ENCODE measurements at places on chromosomes 5 and 9.

- no peak for ATAC-seq
Observed at GRCh38 chr9:16202914-16203728, 650.3 kb downstream of the CCDC171 start.

- no peak for ATAC-seq
Observed at GRCh38 chr9:16265688-16266087, 604.8 kb downstream of the BNC2 start.

GRCh38 chr5:111743512-111743911 is 13.5 kb downstream of the NREP start:
- ATAC-seq, result no peak

- ATAC-seq, result no peak
Observed at GRCh38 chr9:116942593-116943061, 255.5 kb downstream of the TRIM32 start.

- no peak for ATAC-seq
Observed at GRCh38 chr5:6760686-6761085, 47.5 kb downstream of the TENT4A start.

GRCh38 chr5:139082813-139083498 is 115.2 kb downstream of the SIL1 start:
- no peak for ATAC-seq

DNA sequence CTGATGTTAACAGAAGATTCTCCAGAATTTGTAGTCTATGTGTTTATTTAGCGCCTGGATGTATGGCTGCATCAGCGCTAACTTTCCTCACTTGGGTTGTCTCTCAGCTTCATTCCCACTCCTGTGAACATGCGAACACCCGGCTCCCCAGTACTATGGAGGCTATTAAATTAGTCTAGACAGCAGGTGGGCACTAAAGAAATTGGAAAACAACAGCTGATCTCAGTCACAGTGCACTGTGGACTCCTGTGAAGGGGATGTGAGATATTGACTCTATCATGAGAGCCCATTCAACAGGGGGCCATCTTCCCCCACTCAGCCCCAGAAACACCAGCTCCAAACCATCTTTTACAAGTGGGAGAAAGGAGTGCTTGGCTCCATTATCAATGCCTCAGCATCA is 471.0 kb downstream of the KDM4C start:
- no peak for ATAC-seq

- peak; percentile 80 for ATAC-seq
Observed at GRCh38 chr9:135905380-135906258, 1.7 kb downstream of the CAMSAP1 start.

- no peak for ATAC-seq
Observed at GRCh38 chr9:6632516-6633183, 12.9 kb downstream of the GLDC start.

DNA sequence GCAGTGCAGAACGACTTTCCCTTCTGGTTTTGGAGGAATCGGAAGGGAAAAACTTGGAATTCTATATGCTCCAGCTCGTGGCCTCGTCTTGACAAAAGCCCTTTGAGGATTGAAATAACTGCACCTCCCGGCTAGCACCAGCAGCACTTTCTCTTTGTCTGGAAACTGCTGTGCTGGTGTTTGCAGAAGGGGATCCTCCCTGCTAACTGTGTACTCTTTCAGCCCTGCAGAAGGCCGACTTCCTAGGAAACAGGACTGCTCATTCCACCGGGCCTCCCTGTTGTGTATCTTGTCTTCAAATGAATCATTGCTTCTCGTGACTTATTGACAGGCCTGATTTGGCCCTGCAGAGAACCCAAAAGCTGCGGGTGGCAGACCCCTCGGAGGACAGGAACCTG is 23.6 kb downstream of the STC2 start:
- ATAC-seq, result no peak

DNA sequence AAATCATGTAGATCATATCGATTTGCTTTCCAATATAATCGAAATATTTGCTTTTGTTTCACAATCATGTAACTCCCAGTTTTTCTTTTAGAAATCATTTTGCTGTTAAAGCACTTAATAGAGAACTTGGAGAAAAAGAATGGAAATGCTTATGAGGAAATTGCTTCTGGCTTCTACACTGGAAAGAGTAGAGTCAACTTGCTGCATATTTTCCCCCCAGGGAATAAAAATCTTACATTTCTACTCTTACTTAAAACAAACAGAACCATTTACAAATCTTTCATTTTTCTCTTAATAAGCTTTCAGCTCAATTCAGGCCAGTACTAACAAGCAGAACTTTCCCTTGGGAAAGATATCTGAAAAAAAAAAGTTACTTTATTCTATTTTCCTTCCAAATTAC is 312.0 kb downstream of the CHSY3 start:
- no peak for ATAC-seq

DNA sequence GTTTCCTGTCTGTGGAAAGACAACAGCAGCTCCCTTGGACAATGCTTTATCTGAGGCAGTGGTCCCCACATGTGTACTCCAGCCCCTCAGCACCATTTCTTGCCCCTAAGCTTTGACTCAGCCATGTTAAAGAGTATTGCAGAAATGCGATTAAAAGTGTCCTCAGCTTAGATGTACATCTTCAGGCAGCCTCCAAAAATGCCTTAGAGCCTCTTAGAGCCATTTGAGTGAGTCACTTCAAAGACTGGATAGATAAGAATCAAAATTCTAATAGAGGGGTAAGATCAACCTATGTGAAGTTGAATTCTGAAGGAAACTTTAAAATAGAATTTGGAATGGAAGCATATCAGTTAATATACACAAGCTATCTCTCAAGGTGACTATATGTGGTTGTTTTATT is 296.3 kb downstream of the ADAMTS6 start:
- no peak for ATAC-seq

DNA sequence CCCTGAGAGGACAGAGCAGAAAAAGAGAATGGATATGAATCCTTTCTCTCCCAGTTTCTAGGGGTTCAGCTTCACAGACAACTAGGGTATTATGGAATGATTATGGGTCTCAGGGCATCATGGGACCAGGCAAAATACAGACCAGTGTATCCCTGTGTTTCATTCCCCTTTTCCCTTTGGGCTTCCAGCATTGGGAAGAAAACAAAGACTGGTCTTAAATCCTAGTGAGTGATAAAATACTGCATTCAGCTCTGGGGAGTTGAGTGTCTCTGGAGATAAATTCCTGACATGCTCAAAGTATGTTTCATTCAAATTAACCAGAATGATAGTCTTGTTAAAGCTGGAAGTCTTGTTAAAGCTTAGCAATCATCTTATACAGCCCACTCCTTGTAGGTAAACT is 2.4 kb upstream of the POU4F3 start:
- no peak for ATAC-seq

DNA sequence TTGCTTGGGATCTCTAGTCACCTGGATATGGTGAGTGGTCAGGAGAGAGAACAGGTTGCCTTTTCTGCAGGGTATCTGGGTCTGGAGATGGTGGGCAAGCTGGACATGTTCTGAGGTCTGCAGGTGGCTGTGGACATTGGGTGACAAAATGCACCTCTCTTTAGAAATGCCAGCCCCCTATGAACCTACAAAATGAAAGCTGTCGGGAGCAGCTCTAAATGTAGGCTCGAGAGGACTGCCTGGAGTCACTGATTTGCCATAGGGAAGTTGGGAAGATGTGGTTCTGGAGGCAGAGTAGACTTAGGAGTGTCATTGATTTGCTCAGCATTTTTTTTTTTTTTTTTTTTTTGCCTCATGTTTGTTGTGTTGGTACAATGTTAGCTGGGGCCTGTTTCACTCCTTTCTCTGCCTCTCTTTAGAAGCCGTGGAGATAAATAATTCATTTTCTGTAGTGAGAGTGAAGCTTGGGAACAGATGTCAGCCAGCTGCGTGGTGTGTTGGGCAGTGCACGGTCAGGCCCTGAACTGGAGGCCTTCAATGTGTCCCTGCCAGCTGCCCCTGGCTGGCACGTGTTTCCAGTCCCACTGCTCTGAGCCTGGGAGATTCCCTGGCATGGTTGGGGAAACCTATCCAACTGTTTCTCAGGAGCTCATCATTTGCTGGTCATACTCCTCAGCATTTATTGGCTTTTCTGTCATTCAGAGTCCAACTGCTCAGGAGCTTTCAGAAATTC is 5.4 kb downstream of the RGS3 start:
- ATAC-seq, result no peak

- ATAC-seq, result no peak
Observed at GRCh38 chr9:132324425-132324824, 30.4 kb downstream of the SETX start.

DNA sequence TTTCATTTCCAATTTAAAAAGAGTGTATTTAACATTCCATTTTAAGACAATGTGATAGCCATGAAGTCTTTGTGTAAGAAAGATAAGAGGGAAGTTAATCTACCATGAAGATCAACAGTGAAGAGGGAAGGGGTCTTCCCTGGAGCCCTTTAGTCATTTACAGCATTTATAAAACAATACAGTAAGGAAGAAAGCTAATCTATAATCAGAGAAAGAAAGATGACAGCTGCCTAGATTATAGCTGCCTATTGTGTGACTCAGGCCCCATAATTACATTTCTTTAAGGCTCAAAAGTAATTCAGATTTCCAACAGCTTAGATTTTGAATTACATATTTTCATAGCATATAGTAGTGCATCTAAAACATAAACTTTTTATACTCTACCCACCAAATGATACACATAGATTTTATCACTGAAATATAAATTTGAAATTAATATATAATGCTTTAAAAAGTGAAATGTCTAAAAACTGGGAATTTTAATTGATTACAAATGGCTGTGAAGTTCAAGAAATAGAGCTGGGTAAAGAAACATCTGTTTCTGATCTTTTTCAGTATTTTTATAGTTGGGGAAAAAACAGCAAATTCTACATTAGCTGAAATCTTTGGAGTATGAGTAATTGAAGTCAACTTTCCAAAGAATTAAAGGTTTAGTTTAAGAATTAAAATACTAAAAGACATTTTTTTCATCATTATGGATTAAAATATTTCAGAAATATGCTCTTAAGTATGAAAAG is 89.6 kb downstream of the RIC1 start:
- no peak for ATAC-seq

All from activated CD4-positive, CD25-positive, alpha-beta regulatory T cell treated with anti-CD3 and anti-CD28 coated beads, Interleukin-2, amount 50 U/mL, for 24 hours (primary cell).